Chondrocyte (in vitro differentiated cells): ENCODE measurements at places on chromosomes 13 and 19. TPM values are rescaled to one million over a fixed set of nuclear protein-coding genes. Genes with fewer than 3 reads are reported as not detected.

Gene NKPD1
- 0.10 to 0.13 TPM in 2 of 3 replicates, not detected in the other for total RNA-seq

GRCh38 chr13:22839603-22840530, 340.9 kb upstream of the SGCG start:
- no peak for DNase-seq
- H3K27me3 ChIP-seq, result no peaks in the 10 kb centered on the region
- no peak overlapping the region for H3K4me3 ChIP-seq
- H3K4me1 ChIP-seq, result no peaks in the 10 kb centered on the region
- H3K36me3 ChIP-seq, result no peaks in the 10 kb centered on the region

GRCh38 chr13:41802684-41803444, 158.0 kb downstream of the VWA8 start:
- H3K27ac ChIP-seq, result no peak overlapping the region
- H3K36me3 ChIP-seq, result peaks cover 29% of the 10 kb centered on the region
- no peaks in the 10 kb centered on the region for H3K4me1 ChIP-seq

- H3K36me3 ChIP-seq, result peaks cover 5% of the 10 kb centered on the region
- H3K4me1 ChIP-seq, result peaks cover 44% of the 10 kb centered on the region
- H3K27me3 ChIP-seq, result no peaks in the 10 kb centered on the region
- DNase-seq, result no peak
These were observed 48.5 kb downstream of the GAS6 start for GRCh38 chr13:113815151-113816058.

GRCh38 chr13:29522044-29522685, 73.3 kb downstream of the SLC7A1 start:
- DNase-seq, result no peak
- peak overlapping the region; percentile 94 for H3K27ac ChIP-seq
- H3K4me1 ChIP-seq, result peaks cover 50% of the 10 kb centered on the region
- no peaks in the 10 kb centered on the region for H3K27me3 ChIP-seq
- H3K4me3 ChIP-seq, result no peak overlapping the region
- peaks cover 47% of the 10 kb centered on the region for H3K36me3 ChIP-seq
